Activated naive CD4-positive, alpha-beta T cell treated with Interleukin-2 at 50 U/mL for 16 hours (primary cell): ENCODE measurements at places on chromosomes 4 and X.

GRCh38 chr4:186727977-186728519, 4.4 kb upstream of the FAT1 start:
- no peak for DNase-seq

- DNase-seq, result no peak
Observed at GRCh38 chrX:8204169-8204935, 33.3 kb upstream of the VCX2 start.

DNA sequence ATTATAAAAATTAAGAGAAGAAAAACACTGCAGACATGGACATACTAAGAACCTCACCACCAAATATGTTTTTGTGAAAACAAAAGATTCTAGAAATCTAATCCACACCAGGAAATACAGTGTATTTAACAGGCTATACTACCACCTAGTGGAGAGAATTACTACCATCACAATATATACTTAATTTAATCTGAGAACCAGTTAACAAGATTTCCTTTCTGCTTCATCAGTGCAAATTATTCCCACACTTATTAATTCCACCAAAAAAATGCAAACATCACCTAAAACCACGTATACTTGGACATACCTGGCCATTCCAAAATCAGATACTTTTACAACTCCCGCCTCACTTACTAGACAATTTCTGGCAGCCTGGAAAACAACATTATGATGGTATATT, 7.0 kb upstream of the TXK start:
- no peak for DNase-seq

DNA sequence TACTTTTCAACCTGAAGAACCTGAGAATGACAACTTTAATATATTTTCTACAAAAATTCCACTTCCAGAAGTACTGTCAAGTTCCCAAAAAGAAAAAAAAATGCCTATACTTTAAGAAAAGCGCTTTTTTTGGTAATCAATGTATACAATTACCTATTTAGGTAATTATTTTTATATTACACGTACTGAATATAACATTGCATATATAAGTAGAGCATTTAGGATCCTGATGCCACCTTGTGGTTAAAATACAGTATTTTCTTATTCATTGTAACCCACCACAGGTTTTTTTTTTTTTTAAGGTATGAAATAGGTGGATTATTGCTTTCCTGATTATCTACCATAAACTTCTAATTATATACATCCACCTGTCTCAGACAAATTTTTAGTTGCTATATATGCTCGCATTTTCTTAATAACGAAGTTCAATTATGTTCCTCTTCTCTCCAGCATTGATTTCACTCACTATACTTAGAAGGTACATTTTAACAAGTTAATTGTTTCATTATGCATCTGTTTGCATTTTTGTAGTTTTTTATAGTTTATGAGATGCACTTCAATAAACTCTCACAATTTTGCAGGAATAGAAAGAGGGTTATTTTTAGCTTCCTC, 5.2 kb downstream of the MAP9 start:
- DNase-seq, result no peak

- DNase-seq, result peak; percentile 28
Observed at GRCh38 chrX:1212532-1212931, at the start of gene CRLF2. TSS of gene CRLF2 (minus strand) at chrX:1212649. CDS start at chrX:1212634, 15 bp downstream.

DNA sequence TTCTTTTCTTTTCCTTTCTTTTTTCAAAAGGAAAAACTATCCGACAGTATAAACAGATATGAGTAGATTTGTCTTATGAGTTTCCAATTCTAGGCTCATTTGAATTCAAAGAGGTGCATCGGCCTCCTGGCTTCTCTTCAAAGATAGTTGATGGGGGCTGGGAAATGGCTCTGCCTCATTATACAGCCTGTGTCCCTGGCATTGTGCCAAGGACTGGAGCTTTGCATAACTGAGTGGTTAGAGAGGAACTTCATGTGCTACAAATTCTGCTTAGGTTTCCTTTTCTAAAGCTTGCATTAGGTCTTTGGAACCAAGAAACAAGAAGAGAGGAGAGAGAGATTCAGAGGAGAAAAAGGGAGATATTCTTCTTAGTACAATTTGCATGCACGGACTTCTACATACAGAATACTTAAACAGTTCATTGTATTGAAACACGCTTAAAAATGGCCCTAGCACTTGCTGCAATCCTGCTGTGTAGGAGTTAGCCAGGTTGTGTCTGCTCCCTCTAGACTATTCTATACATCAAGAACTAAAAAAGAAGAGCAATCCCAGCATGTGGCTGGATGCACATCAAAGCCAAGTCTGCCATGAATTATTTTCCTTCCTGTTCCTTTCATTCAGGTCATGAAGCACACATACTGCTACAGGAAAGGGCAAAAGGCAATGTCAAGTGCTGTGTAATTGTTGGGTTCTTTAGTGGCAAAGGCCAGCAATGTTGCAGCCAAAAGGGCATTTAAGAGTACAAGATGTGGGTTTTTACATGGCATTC, 70.9 kb downstream of the INTS12 start:
- DNase-seq, result no peak

DNA sequence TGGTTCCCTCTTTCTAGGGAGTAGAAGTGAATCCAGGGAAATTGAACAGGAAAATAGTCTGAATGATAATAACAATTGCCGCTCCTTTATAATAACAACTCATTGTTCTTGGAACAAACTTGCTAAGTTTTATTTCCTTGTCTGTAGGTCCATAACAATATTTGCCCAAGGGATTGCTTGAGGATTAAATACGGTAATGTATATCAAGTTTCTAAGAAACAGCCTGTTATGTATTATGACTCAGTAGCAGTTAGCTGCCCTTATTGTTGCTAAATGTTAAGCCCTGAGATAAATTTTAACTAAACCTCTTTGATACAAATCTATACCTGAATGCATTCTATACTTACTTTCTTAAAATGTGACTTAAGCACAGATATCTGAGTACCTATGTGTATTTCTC, 215.9 kb upstream of the AADAT start:
- DNase-seq, result no peak

GRCh38 chrX:80602036-80602860, 182.0 kb downstream of the TENT5D start:
- no peak for DNase-seq

DNA sequence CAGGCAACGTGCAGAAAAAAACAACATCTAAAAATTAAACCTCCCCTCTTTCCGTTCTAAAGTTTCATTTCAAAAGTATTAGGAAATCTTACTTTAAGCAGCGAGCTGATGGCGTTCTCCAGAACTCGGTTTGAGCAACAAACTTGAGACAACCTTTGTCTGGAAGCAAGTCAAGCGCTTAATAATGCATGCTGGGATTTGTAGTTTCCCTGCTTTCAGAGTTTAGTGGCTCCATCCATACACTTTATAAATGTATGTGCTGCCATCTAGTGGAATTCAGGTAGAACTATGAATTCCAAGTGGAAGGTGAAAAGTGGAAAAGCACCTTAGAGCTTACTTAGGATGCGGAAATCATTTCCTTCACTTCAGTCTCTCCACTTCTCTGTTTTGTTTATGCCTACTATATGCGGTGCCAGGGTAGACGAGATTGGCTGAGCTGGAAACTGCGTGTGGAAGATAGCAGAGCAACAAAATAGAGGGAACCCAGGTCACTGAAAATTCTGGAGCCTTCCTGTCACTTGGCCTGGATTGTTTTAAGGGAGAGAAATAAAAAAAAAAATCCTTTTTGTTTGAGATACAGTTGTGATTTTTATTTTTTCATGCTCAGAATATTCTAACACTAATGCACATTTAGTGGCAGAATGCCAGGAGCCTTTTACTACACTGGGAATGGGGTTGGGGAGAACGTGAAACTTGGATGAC, at the start of gene BDH2:
TSS of gene BDH2 (minus strand) at position 144 of the 702 bp plus-strand sequence. CDS start 3,580 bp downstream, outside the sequence.
- DNase-seq, result peak; percentile 16

DNA sequence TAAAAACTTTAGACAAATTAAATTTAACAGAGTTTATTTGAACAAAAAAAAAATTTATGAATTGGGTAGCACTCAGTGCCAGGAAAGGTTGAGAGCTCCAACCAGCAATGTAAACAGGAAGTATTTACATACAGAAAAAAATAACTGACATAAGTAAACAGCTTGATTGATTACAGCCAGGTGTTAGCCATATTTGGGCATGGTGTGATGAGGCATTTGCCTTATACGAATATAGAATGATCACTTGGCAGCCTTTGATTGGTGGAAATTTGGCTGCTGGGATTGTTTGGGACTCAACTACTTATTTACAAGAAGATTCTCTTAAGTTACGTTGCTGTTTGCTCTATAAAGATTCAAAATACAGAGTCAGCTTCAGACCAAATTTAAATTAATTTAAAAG, 172.0 kb downstream of the ADAM29 start:
- no peak for DNase-seq

- DNase-seq, result no peak
Observed at GRCh38 chr4:156609421-156609820, 362.2 kb downstream of the PDGFC start.

GRCh38 chr4:39446483-39446841, 12.3 kb downstream of the RPL9 start:
- DNase-seq, result no peak

GRCh38 chr4:22417408-22417807, 98.5 kb downstream of the ADGRA3 start:
- DNase-seq, result no peak
